NCI-H1105 (cell line): ENCODE measurements at places on chromosomes 2 and 18.

GRCh38 chr18:78981989-78982620 lies 2.5 kb downstream of the SALL3 start:
- DNase-seq, result no peak

GRCh38 chr2:181138816-181139215 lies 158.4 kb downstream of the UBE2E3 start:
- no peak for DNase-seq

GRCh38 chr2:17107151-17107550 lies 411.1 kb downstream of the RAD51AP2 start:
- no peak for DNase-seq

- no peak for DNase-seq
These were observed 229.4 kb downstream of the ZNF516 start for GRCh38 chr18:76265497-76266235.

DNA sequence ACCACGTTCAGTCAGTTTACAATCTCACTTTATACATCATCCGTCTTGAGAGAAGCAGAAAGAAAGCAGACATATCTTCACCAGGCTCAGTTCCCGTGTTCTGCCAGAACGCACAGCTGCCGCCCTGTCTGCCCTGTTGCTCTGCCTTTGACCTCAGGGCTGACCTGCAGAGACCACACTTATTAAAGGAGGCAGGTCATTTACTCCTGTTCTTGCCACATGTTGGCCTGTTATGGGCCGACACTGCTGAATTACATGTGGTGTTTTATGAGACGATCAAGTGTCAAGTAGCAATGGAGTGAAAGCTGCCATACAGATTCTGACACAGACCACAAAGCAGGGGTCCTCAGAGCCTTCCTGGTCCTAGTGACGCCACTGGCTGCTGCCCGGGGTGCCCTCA lies 232.2 kb downstream of the TTC32 start:
- no peak for DNase-seq

- DNase-seq, result no peak
These were observed 21.7 kb downstream of the LBH start for GRCh38 chr2:30252723-30253701.

- no peak for DNase-seq
These were observed 66.8 kb upstream of the FOSL2 start for GRCh38 chr2:28325567-28326468.

GRCh38 chr2:51263951-51264350 lies 232.0 kb upstream of the NRXN1 start:
- no peak for DNase-seq

DNA sequence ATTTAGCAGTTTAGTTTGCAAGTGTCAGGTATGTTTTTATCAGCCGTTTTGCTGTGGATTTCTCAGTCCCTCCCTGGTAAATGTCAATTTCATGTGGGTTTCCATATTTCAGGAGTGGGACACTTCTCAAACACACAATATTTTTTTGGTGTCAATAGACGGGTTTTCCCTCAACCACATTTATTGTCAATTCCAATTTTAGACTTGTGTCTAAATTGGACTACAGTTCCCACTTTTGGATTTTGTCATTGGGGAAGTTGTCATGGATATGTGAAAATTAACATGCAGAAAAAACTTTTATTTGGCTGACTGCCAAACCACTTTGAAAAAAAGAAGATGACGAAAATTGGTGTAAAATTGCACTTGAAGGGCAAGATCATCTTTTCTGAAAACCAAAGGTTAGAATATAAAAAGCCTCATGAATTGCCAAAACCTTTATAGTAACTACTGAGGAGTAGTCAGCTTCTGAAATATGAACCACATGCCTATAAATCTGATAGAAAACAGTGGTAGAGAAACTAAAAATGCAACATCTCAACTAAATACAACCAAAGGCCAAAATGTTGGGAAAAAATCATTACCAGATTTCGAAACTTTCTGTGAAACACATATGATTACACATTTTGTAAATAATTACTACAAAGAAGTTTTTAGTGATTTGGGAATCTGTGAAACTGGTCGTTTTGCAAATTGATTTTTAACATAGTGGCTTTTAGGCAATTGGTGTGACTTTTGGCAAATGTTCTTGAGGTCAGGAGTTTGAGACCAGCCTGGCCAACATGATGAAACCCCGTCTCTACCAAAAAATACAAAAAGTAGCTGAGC lies 106.4 kb downstream of the BCL2L11 start:
- no peak for DNase-seq

DNA sequence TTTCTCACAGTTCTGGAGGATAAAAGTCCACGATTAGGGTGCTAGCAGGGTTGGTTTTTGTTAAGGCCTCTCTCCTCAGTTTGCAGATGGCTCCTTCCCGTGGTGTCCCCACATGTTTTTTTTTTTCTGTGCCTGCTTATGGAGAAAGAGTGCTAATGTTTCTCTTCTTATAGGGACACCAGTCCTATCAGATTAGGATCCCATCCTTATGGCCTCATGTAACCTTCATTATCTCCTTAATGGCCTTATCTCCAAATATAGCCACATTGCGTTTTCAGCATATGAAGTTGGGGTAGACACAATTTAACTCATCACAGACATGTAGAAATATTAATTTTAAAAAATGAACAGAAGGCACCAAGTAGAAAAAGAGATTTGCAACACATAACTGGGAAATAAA lies 755.7 kb upstream of the CELF4 start:
- DNase-seq, result no peak

DNA sequence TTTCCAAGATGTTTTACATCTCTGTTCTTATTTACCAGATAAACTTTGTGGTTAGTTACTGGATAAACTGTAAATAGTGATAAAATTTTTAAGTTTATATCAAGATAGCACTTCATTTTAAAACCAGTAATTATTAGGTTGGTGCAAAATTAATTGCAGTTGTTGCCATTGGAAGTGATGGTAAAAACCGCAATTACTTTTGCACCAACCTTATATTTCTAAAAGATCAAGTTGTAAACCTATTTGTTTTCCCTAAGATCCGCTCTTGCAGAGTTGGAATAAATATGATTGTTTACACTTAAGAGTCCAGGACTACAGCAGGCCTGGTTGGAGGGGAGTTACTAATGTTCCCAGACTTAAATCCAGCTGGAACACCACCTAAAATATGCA lies 479 bp upstream of the AOX1 start:
- no peak for DNase-seq

DNA sequence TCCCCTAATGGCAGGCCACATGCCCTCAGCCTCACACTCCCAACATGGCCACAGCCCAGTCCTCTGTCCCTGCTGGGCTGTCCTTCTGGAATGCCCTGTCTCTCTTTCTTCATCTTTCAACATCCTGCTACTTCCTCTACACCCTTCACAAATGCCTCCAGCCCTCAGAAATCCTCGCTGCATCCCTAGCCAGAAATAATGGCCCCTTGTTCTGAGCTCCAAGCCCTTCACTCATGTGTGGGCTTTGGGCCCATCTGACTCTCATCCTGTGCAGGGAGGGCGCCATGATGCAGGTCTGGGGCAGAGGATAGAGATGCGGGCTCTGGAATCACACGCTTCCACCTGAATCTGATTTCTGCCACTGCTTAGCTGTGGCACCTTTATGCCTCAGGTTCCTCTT lies 181.9 kb downstream of the TNS1 start:
- no peak for DNase-seq

- no peak for DNase-seq
These were observed 136.7 kb downstream of the TMEM247 start for GRCh38 chr2:46615986-46616485.

GRCh38 chr2:62334440-62335058 lies 138.6 kb downstream of the B3GNT2 start:
- no peak for DNase-seq

DNA sequence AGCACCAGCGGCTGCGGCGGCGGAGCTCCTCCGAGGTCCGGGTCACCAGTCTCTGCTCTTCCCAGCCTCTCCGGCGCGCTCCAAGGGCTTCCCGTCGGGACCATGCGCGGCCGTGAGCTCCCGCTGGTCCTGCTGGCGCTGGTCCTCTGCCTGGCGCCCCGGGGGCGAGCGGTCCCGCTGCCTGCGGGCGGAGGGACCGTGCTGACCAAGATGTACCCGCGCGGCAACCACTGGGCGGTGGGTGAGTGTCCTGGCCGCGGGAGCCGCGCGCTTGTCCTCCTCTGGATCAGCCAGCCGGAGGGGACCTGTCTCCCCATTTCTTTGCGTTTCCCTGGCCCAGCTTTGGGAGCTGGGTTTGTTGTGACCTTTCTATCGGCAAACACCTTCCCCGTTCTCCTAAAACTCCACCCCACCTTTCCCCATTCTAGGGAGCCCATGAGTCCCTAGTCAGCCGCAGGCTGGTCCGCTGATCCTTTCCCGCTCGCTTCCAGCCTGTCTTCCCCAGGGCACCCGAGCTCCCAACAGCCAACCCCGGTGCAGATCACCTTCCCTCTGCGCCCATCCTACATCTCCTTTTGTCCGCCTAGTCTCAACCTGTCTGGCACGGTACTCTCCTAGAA lies 316 bp downstream of the GRP start:
- peak; percentile 47 for DNase-seq

- no peak for DNase-seq
These were observed 323.7 kb downstream of the ARHGAP15 start for GRCh38 chr2:143452817-143453451.

- DNase-seq, result no peak
These were observed 201.7 kb downstream of the AGAP1 start for GRCh38 chr2:235695602-235695895.

- DNase-seq, result no peak
These were observed 152.6 kb upstream of the RND3 start for GRCh38 chr2:150640039-150640438.

DNA sequence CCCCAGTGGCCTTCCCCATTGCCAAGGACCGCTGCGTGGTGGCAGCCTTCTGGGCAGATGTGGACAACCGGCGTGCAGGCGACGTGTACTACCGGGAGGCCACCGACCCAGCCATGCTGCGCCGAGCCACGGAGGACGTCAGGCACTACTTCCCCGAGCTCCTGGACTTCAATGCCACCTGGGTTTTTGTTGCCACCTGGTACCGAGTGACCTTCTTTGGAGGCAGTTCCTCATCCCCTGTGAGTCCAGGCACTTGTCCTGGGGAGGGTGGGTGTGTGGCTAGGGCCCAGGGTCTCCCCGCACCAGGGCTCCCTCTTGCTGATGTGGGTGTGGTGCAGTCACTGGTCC lies 31.9 kb downstream of the SNED1 start:
- DNase-seq, result no peak

DNA sequence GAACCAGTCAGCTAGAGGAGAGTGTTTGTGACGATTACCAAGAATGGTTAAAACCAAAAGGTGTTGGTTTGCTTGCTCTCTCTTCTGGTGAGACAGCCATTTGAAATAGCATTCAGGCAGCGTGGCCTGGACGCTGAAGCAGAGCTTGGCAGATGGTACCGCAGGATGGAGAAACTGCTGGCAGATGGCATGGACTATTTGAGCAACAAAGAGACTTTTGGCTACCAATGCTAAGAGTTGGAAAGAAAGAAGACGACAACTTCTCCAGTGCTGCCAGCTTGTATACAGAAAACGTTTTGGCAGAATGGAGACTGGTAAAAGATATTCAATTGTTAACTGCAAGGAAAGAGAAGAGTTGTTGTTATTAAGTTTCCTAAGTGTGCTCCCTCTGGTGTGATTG lies 315.0 kb downstream of the PARD3B start:
- no peak for DNase-seq

GRCh38 chr2:191349990-191350389 lies 104.8 kb downstream of the MYO1B start:
- DNase-seq, result no peak

DNA sequence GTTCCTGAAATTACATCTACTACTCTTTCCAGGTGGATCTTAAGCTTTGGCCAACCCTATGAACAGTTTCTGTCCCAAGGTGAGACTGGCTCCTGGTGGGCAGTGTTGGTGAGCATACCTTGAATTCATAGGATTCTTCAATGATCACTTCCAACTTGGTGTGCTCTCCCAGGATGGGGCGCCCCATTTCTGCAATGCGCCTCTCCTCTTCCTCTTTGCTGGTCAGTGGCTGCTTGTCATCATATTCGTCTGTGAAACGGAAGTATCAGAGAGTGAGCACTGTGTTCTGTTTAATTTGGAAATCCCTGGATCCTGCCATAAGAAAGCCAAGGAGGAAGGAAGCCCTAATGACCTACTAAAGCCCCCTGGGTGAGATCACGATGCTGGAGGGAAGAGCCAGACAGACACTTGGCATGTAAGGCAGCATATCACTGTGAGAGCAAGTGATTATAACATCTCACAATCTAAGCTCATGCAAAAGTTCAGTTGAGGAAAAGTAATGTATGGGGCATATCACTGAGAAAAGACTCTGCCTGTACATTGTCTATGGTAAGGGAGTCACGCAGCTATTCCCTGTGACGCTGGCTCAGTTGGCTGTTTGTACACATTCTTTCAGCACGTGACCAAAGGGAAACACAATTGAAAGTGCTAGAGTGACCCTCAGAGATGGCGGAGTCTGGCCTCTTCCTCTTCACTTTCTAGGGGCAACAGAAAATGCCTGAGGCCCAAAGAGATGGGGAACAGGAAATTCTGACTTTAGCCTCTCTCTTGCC lies 287.0 kb downstream of the SLC8A1 start:
- no peak for DNase-seq

GRCh38 chr2:109452318-109453305 lies 161.2 kb downstream of the SEPTIN10 start:
- no peak for DNase-seq

- no peak for DNase-seq
These were observed 1027.9 kb upstream of the FAM98A start for GRCh38 chr2:34627003-34627402.

DNA sequence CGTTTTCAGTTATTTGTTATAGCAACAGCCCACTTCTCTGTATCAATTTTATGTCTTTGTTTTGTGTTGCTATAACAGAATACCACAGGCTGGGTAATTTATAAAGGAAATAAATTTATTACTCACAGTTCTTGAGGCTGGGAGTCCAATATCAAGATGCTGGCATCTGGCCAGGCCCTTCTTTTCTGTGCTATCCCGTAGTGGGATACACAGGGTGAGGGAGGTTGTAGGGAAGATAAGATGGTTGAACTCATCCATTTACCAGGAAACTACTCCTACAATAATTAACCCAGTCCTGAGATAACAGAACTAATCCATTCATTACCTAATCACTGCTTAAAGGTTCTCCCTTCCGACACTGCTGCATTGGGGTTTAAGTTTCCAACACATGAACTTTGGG lies 220.7 kb downstream of the TPGS2 start:
- no peak for DNase-seq

- no peak for DNase-seq
These were observed 17.4 kb downstream of the CDH7 start for GRCh38 chr18:65768120-65768778.

DNA sequence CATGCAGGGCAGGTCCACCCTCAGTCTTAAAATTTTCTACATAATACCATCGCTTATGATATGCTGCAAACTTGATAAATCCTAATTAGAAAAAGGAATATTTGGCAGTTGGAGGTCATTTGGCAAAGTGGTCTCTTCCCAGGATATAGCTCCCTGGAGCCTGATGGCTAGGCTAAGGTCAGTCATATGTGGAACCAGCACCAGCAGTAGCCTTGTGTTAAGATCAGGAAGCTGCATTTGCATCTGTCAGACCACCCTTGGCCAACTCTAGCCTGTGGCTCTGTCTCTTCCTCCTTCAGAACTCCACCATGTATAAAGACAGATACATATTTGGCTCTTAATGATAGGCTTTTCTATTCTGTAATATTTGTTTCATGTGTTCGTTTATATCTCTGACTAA lies 5.4 kb upstream of the HK2 start:
- no peak for DNase-seq
